ENCODE measurements at places on chromosomes 4 and X. TPM values are rescaled to one million over a fixed set of nuclear protein-coding genes. Genes with fewer than 3 reads are reported as not detected.

XAGE1B gene
- not detected for total RNA-seq

DNA sequence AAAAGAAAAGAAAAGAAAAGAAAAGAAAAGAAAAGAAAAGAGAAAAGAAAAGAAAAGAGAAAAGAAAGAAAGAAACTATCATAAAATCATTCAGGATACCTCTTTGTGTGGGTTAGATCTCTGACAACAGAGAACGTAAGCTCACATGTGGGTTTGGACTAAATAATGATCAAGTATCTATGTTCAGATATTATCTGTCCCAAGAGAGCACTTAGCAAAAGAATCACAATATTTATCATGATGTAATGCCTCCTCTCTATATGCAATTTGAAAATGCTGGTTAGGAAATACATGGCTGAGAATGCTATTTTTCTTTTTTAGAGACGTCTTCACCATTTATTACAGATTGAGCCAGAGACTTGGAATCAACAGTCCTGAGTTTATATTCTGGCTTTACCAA is 191.3 kb downstream of the KCNIP4 start:
- no peaks in the 10 kb centered on the region for H3K27me3 ChIP-seq
- no peaks in the 10 kb centered on the region for H3K36me3 ChIP-seq
- no peak overlapping the region for H3K4me3 ChIP-seq
- H3K4me1 ChIP-seq: no peaks in the 10 kb centered on the region

GRCh38 chrX:16931371-16931770 is 15.1 kb upstream of the REPS2 start:
- no peak overlapping the region for H3K27ac ChIP-seq
- no peaks in the 10 kb centered on the region for H3K4me1 ChIP-seq
- H3K27me3 ChIP-seq: no peaks in the 10 kb centered on the region
- no peak overlapping the region for H3K4me3 ChIP-seq

GRCh38 chr4:37400241-37400881 is 155.8 kb downstream of the NWD2 start:
- peaks cover 18% of the 10 kb centered on the region for H3K27me3 ChIP-seq
- H3K27ac ChIP-seq: no peak overlapping the region
- H3K4me1 ChIP-seq: peaks cover 12% of the 10 kb centered on the region
- DNase-seq: no peak

GRCh38 chr4:3687538-3687937 is 78.6 kb upstream of the ADRA2C start:
- DNase-seq: no peak
- H3K4me3 ChIP-seq: no peak overlapping the region
- H3K4me1 ChIP-seq: no peaks in the 10 kb centered on the region
- no peaks in the 10 kb centered on the region for H3K36me3 ChIP-seq

DNA sequence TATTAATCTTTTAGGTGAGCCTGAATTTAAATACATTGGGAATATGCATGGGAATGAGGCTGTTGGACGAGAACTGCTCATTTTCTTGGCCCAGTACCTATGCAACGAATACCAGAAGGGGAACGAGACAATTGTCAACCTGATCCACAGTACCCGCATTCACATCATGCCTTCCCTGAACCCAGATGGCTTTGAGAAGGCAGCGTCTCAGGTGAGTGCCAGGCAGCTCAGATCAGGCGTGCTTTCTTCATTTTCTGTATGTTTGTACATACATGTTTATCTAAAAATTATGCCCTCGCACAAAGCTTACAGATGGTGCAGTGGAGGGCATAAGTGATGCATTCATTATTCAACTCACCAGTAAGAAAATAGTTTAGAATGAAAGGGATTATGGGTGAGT is 85.6 kb downstream of the CPE start:
- peaks cover 3% of the 10 kb centered on the region for H3K27me3 ChIP-seq
- no peaks in the 10 kb centered on the region for H3K4me1 ChIP-seq
- no peak for DNase-seq
- no peak overlapping the region for H3K4me3 ChIP-seq
- no peaks in the 10 kb centered on the region for H3K36me3 ChIP-seq

DNA sequence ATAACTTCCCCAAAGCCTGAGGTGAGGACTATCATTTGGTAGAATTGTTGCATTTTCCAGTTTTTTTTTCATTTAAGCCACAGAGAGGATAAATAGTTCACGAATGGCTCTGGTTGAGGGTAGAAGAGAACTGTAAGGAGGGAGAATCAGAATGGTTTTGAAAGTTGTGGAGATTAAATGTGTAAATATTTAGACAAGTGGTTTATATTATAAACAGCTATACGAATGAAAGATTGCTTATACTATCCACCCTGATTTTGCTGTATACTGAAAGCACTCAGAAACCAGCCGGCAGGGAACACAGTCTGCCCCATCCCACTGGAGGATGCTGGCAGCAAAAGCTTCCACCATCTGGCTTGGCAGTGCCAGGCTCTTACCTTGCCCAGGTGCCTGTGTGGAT is 341.1 kb downstream of the RAPGEF2 start:
- H3K4me1 ChIP-seq: no peaks in the 10 kb centered on the region
- H3K27me3 ChIP-seq: peaks cover 8% of the 10 kb centered on the region
- no peak overlapping the region for H3K27ac ChIP-seq
- no peak overlapping the region for H3K4me3 ChIP-seq

DNA sequence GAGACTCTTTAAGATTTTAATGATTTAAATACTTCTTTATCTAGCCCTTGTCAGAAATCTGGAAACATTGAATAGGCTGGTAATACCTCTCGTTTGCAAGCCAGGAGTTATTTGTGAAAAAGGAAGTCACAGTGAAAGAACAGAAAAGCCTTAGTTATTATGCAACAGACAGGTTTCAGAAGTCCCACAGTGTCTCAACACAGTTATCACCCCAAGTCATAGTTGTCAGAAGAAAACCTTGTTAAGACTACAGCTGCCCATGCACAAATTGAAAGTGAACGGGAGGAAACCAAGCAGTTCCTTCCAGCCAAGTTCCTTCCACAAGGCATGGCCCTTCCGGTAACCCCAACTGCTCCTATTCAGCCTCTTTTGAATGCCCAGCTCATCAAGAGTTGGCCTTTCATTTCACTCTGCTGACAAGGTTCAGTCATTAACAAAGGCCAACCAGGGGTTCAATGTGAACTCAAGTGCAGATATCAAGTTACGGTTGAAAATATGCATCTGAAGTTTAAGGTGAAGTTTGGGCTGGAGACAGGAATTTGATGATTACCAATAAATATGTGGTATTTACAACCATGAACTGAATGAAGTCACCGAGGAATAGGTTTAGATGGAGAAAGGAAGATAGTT is 15.6 kb downstream of the ALPK1 start:
- H3K4me1 ChIP-seq: peaks cover 5% of the 10 kb centered on the region
- no peak overlapping the region for H3K27ac ChIP-seq
- H3K27me3 ChIP-seq: no peaks in the 10 kb centered on the region
- H3K4me3 ChIP-seq: no peak overlapping the region
- peaks cover 16% of the 10 kb centered on the region for H3K36me3 ChIP-seq
- no peak for DNase-seq

DNA sequence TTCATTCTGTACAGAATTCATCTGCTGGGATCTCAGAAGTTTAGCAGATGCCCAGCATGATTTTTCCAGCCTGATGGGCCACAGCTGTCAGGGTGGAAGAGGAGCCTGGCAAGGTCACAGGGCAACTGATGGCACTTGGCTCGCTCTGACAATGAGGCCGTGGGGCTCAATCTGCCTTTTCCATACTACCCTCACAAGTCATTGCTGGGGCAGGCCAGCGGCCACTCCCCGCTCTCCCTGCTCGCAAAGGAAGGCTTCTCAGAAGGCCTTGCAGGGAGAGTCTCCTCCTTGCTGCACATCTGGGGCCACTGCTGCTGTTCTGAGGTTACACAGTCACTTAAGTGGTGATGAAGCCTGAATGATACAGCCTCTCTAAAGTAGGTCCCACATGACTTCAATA is 349.1 kb downstream of the NR3C2 start:
- H3K27ac ChIP-seq: no peak overlapping the region
- H3K4me1 ChIP-seq: peaks cover 2% of the 10 kb centered on the region
- no peaks in the 10 kb centered on the region for H3K27me3 ChIP-seq
- no peak overlapping the region for H3K4me3 ChIP-seq
- H3K36me3 ChIP-seq: peaks cover 14% of the 10 kb centered on the region

DNA sequence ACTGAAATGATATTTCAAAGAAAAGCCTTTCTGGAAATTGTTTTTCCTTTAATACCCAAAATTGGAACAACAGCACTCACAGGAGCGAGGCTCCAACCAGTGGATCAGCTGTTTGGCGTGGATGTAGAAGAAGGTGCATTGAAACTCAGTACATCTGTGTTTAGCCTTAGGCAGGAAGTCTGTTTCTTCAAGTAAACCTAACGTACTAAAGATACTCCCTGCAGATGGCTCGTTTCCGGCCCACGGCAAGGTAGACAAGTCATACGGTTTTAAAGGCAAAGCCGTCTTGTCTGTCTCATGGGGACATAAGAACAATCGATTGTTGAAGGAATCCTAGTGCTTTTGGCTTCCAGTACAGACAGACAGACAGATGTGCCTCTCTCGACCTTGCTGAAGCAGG is 50.0 kb upstream of the CLCN4 start:
- no peak overlapping the region for H3K4me3 ChIP-seq
- peaks cover 56% of the 10 kb centered on the region for H3K4me1 ChIP-seq
- DNase-seq: peak; percentile 67
- H3K27me3 ChIP-seq: no peaks in the 10 kb centered on the region
- H3K27ac ChIP-seq: peak overlapping the region; percentile 74

GRCh38 chr4:120228086-120228485 is 161.4 kb upstream of the MAD2L1 start:
- no peak overlapping the region for H3K4me3 ChIP-seq
- peaks cover 2% of the 10 kb centered on the region for H3K27me3 ChIP-seq
- no peak for DNase-seq
- H3K4me1 ChIP-seq: no peaks in the 10 kb centered on the region
- no peaks in the 10 kb centered on the region for H3K36me3 ChIP-seq
- H3K27ac ChIP-seq: no peak overlapping the region

DNA sequence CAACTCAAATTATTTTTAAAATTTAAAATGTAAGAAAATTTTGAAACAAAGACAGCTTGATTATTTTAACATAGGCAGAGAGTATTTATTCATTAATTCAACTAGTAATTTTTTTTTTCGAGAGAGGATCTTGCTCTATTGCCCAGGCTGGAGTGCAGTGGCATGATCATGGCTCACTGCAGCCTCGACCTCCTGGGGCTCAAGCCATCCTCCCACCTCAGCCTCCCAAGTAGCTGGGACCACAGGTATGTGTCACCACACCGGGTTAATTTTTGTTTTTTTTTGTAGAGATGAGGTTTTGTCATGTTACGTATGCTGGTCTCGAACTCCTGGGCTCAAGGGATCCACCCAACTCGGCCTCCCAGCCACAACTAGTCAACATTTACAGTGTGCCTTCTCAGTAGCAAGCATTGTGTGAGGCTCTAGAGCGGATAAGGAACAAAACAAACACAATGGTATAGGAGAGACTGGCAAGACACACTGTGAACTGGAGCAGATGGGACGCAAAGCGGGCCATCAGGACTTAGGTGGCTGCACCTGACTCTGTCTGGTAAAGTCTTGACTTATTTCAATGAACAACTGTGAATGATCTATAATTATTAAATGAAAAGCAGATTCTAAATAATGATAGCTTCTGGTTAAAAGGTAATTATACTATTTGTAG is 21.6 kb downstream of the SETD7 start:
- H3K27me3 ChIP-seq: no peaks in the 10 kb centered on the region
- H3K4me3 ChIP-seq: no peak overlapping the region

GRCh38 chr4:172404676-172405075 is 591.5 kb downstream of the GALNTL6 start:
- no peaks in the 10 kb centered on the region for H3K27me3 ChIP-seq
- no peak overlapping the region for H3K27ac ChIP-seq
- no peaks in the 10 kb centered on the region for H3K4me1 ChIP-seq
- DNase-seq: no peak

DNA sequence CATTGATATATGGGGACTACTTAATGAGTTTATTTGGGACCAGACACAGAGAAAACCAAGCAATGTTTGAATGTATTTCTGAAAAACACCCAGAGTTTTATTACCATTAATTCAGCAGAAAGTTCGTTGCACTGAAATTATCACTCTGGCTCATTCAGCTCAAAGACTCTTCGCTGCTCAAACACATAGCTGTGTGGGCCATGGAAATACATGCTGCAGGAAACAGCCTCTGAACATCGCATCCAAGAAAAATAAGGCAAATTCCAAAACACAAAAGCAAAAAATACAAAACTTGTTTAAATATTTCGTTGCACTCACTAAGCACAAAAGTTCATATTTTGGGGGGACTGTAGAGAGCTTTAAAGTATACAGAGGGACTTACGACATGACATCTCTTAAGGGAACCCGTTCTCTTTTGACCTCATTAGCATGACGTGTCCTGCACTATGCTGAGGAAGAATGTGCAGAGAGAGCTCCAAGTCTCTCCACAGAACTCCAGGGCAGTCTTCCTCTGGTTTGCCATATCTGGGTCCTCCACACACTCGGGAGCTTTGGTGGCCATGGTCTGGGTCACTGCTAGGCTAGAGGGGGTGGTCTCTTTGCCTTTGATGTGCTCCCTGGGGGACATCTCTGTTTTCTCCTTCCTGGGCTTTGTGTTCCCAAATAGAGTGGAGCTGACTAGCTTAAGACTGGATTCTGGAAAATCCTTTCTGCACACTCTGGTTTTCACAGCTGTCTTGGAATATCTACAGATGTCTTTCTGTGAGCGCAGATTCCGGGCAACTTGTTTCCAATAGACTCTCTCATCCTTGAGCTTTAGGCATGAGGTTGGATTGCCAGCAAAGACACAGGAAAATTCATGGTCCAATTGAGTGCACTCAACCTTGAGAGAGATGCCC is 2.8 kb downstream of the FGFBP1 start:
- no peak overlapping the region for H3K4me3 ChIP-seq
- no peaks in the 10 kb centered on the region for H3K4me1 ChIP-seq
- no peaks in the 10 kb centered on the region for H3K36me3 ChIP-seq

GRCh38 chrX:12701628-12702027 is 89.6 kb upstream of the PRPS2 start:
- peak; percentile 47 for DNase-seq
- H3K27me3 ChIP-seq: peaks cover 6% of the 10 kb centered on the region
- H3K4me3 ChIP-seq: no peak overlapping the region
- no peaks in the 10 kb centered on the region for H3K4me1 ChIP-seq

DNA sequence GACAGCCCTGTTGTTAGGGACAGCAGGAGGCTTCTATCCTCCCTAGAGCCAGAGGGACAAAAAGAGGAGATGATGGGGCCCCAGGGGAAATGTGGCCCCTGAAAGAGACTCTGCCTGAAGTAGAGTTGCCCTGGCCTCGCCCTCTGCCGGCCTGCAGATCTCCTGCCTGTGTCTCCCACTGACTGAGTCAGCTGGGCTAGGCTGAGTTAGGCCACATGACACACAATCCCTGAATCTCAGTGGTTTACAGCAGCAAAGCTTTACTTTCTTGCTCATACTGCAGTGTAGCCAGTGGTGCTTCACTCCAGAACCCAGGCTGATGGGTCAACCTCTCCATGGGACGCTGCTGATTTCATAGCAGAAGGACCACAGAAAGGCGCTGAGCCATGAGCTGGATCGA is 23.5 kb downstream of the DRD5 start:
- H3K27ac ChIP-seq: no peak overlapping the region
- no peaks in the 10 kb centered on the region for H3K36me3 ChIP-seq
- no peaks in the 10 kb centered on the region for H3K4me1 ChIP-seq
- no peak for DNase-seq
- peaks cover 11% of the 10 kb centered on the region for H3K27me3 ChIP-seq

All from activated CD4-positive, alpha-beta memory T cell treated with anti-CD3 and anti-CD28 coated beads for 36 hours (primary cell).